Germinal center (tissue), 1 donor: ENCODE measurements at places on chromosomes 3 and 15.
A peak's percentile ranks its signal among the peaks of the same experiment; 100 is the strongest.

DNA sequence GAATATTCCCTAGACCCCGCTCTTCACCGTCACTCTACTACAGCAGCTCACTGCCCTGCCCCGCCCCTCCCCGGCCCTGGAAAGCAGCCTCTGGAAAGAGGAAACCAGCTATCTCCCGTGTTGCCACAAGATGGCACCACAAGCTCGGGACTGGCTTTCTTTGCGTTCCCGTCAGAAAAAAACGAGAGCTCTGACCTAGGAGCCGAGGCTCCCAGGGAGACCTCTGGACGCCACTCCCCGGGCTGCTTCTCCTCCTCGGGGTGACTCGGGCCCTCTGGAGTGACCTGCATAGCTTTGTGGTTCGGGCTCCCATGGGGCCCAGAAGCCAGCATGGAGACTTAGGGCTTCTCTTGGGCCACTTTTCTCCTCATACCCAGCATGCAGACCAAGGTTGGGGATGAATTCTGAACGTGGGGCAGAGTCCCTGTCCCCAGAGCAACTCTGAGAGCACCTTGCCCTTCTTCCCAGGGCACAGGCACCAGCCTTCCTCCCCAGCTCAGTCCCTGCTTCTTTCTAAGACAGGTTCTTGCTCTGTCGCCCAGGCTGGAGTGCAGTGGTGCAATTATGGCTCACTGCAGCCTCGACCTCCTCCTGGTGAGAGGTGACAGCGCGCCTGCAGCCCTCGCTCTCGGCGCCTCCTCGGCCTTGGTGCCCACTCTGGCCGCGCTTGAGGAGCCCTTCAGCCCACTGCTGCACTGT lies 19.0 kb downstream of the STOML1 start:
- peak; percentile 76 for DNase-seq

DNA sequence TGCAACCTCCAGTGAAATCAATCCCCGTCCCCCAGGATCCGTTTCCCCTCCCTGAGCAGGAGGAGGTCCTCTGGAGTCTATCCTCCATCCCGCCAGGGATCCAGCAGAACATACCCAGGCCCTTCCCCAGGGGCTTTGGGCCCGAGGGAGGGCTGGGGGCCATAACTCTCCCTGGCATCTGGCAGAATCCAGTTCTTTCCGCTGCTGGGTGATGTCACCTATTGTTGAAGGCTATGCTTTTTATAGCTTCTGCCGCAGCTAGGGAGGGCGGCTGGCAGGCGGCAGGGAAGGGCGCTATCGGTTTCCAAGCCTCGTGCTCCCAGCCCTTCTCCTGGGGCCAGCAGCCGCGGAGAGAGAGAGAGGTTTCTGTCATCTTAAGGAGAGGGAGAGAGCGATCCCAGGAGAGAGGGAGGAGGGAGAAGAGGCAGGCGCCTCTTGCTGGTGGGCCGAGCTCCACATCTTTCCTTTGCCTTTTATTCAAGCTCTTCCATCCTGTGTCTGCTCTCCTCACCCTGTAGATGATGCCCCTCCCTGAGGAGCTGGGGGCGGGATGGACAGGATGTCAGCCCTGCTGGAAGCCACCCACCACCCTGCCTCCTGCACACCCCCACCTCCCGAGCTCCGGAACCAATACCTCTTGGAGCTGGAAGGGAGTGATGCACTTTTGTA lies 120.1 kb downstream of the ANP32A start:
- no peak for DNase-seq

GRCh38 chr3:70742081-70742480 lies 429.6 kb upstream of the MDFIC2 start:
- no peak for DNase-seq

GRCh38 chr3:163548015-163548414 lies 1530.3 kb downstream of the SI start:
- no peak for DNase-seq

- DNase-seq = no peak
Observed at GRCh38 chr3:75237477-75237876, 426.7 kb upstream of the FRG2C start.

- DNase-seq = no peak
Observed at GRCh38 chr15:24756101-24756500, 80.5 kb downstream of the NPAP1 start.

GRCh38 chr15:94412979-94413746 lies 181.8 kb downstream of the MCTP2 start:
- no peak for DNase-seq

GRCh38 chr3:191915712-191916111 lies 454.7 kb downstream of the PYDC2 start:
- no peak for DNase-seq

- DNase-seq = no peak
Observed at GRCh38 chr3:70245746-70246525, 66.5 kb downstream of the MDFIC2 start.

DNA sequence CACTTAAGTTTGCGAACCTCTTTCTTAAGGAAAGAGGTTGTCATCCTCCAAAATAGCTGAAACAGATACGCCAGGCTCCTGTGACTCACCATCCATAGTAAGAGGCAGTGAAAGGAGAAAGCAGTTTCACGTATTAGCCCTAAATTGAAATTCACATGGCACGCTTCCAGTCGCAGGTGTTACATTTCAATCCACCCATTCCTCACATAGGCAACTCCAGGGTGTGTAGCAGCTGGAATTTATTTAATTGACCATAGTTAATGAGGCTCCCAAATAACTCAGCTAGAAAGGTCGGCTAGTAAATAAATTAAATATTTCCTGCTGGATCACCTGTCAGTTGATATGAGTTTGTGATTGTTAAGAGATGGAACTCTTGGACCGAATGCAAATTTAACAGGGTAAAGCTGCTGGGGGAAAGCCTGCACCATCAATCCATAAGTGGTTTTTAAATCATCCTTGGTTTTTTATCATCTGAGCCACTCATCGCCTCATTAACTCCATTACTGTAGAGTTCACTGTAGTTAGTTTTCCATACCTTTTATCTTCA lies 19.6 kb downstream of the NSUN3 start:
- DNase-seq = no peak

DNA sequence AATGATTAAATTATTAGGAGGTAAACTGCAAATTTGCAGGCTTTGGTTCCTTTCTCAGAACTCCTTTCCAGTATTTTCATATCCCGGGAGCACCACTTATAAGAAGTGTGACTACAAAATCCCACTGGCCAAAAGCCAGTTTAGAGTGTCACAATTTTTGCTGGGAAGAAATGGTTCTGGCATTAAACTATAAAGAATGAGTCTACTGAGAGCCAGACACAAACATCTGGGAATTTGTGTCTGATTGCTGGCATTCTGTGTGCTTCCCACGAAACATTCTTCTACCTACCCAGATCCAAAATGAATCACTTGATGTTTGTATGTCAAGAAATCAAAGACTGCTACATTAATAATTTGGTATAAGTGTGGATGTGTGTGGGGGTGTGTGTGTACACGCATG lies 82.8 kb downstream of the DUT start:
- no peak for DNase-seq

- no peak for DNase-seq
Observed at GRCh38 chr15:80890341-80891005, 99.1 kb downstream of the MESD start.

- no peak for DNase-seq
Observed at GRCh38 chr15:52369455-52369854, 73.9 kb upstream of the MYO5C start.

DNA sequence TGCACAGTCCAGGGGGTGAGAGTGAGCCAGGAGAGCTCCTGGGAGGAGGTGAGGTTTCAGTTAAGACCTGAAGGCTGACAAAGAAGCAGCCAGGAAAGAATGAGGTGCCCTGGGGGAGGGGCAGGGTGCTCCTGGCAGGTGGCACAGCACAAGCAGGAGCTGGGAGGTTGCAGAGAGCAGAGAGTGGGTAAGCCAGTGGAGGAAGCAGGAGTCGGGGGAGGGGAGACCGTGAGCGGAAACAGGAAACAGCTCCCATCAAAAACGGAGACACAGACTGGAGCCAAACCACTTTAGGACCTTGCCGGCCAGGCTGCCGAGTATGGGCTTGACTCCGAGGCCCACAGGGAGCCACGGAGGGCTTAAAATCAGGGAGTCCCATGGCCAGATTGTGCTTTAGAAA lies 12.1 kb upstream of the FBLN2 start:
- no peak for DNase-seq

GRCh38 chr15:70451821-70452653 lies 311.3 kb downstream of the UACA start:
- no peak for DNase-seq

DNA sequence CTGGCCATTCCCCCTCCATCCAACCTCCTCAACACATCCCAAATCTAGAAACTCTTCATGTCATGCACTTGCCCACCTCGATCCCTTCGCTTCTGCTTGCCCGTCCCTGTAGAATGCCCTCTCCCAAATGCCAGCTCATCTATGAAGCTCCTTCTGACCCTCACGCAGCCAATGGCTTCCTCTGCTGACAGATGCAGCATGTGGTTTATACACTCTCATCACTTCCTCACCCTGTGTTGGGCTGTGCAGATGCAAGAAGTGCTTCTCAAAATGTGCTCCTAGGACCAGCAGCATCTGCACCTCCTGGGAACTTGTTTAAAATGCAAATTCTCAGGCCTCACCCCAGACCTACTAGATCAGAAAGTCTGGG lies 51.7 kb downstream of the SEMA5B start:
- peak; percentile 28 for DNase-seq

DNA sequence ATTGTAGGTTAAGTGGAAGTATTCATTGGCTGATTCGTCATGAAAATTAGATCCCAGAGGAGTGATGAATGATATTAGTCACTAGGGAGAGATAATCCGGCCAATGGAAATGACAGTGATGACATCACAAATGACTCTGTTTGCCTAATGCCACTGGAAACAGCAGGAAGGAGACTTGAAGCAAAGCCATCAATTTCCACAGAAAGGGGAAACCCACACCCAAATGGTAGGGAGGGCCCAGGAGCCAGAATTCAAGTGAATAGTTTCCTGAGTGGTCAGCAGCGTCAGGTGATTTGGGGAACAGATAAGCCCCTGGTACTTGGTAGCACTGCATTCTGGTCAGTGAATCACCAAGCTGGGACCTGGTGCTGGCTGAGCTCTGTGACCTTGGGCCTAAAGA lies 3.3 kb upstream of the ADAMTS9 start:
- DNase-seq = no peak

- DNase-seq = no peak
Observed at GRCh38 chr15:90174140-90174875, 26.8 kb upstream of the SEMA4B start.

DNA sequence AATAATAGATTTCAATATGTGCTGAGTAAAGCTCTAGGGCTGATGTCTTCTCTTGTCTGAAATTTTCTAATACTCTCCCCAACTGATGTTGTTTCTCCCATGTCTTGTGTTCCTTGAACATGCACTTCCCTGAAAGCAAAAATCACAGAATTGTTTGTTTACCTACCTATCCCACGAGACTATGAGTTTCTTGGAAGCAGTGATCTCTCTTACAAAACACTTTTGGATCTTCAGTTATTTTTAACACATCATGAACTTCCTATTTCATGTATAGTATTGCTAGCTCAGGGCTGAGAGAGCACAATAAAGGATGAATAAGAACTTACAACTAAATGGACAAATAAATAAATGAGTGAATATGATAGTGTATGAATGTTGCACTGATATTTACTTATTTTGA lies 365.0 kb downstream of the ROBO2 start:
- DNase-seq = no peak

GRCh38 chr3:134535186-134535970 lies 49.5 kb downstream of the CEP63 start:
- DNase-seq = no peak

- peak; percentile 79 for DNase-seq
Observed at GRCh38 chr15:40307421-40308211, at the start of gene PLCB2. Gene PLCB2 (minus strand): TSS chr15:40307935. CDS start chr15:40307672, 263 bp downstream.

GRCh38 chr3:140472306-140473020 lies 205.4 kb upstream of the TRIM42 start:
- no peak for DNase-seq

DNA sequence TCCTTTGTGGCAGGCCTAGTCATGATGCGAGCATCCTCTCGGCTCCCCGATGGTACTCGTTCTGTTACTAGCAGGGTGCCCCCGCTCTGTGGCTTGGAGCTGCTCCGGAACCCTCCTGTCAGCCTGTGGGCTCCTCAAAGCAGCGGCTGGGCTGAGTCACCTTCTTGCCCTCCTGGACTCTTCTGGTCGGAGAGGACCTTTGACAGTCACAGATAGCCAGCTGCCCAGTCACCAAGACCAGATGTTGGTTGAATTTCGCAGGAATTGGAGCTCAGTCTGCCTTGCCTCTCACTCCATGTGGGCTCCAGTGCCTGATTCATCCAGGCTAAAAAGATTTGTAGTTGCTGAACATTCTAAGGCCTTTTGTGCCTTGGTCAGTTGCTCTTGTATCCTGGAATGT lies 94.5 kb downstream of the CHCHD6 start:
- DNase-seq = no peak

- DNase-seq = no peak
Observed at GRCh38 chr3:55564726-55565125, 77.6 kb upstream of the WNT5A start.

GRCh38 chr3:43768381-43768973 lies 77.7 kb downstream of the ABHD5 start:
- DNase-seq = no peak

GRCh38 chr3:157182879-157183278 lies 22.9 kb upstream of the CCNL1 start:
- DNase-seq = no peak

DNA sequence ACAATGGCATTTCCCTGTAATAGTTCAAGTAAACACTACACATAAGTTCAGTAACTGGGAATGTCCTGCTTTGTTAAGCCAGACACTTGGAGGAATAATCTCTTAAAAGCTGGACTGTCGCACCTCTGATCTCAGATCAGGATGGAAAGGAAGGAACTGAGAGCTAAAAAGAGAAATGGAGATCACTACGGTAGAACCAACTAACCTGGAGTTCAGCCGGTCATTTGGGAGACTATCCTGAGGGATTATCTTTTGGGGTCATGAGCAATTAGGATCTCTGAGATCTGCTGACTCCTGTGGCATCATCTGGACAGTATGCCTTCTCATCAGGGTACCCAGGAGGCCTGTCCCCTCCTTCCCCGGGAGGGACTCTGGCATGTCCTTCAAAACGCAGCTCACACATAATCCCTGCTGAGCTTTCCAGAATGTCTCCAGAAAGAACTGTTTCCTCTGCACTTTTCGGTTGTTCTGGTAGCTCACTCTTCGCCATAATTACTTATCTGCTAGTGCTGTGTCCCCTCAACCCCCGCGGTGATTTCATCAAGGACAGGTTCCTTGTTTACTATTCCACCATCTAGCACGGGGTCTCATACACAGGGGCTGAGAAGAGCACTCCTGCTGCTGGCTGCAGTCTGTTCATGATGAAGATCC lies 115.6 kb downstream of the SENP2 start:
- no peak for DNase-seq

DNA sequence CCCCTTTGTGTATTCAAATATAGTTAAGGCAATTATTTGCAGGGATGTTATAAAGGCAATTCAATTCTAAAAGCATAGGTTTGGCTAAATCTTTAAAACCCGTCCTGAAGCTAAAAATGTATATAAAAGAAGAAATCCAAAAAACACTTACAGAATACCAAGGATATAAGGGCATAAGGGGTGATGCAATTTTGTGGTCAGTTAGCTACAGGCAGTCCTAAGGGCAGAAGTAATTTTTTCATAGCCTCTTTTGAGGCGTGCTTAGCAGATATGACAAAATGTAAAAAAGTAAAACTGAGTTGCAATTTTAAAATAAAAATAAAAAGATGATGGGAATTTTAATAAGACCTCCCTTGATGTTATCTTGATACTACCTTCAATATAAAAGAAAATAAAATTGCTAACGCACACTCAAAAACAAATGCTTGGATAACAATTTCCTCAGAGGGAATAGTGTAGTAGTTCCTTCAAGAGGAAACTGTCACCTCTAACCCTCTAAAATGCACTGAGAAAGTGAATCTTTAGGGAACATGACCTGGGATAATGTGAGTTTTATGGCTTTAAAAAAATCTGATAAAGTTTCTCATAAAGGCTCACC lies 104.2 kb downstream of the MYH15 start:
- no peak for DNase-seq

- DNase-seq = no peak
Observed at GRCh38 chr3:140686128-140686527, 8.3 kb downstream of the TRIM42 start.
